ENCODE measurements at places on chromosomes 3 and 15. TPM values are rescaled to one million over a fixed set of nuclear protein-coding genes. Genes with fewer than 3 reads are reported as not detected.

CPLX3 gene
- not detected for total RNA-seq

GOLGA8R gene
- 2.0 TPM for total RNA-seq

PROK2 gene
- total RNA-seq: not detected

CCR1 gene
- total RNA-seq: not detected

SFMBT1 gene
- total RNA-seq: 8.8 TPM

CPB1 gene
- total RNA-seq: not detected

MPI gene
- 29.4 TPM for total RNA-seq

NUP210 gene
- total RNA-seq: 0.83 TPM

HIGD2B gene
- total RNA-seq: not detected

SLC33A1 gene
- total RNA-seq: 60.1 TPM

ITIH4 gene
- total RNA-seq: 5.6 TPM

KNL1 gene
- 7.4 TPM for total RNA-seq

TMOD2 gene
- total RNA-seq: 14.8 TPM

ACY1 gene
- 90.5 TPM for total RNA-seq

DNA sequence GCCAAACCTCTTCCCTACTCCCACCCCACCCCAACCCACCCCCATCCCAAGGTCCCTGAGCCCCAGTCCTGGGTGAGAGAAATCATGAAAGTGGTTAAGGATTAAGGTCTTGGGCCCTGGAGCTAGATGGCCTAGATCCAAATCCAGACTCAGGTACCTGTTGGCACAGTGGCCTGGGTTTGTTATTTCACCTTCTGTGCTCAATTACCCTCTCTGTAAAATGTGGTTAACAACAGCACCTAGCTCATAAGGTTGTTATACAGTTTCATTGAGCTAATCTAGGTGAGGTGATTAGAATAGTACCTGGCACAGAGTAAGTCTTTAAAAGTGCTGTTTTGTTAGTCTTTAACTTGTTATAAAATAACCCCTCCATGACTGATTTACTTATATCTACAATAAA lies 6.4 kb upstream of the SNUPN start:
- DNase-seq: no peak

- DNase-seq: peak; percentile 65
These were observed 21.4 kb upstream of the ZBED2 start for GRCh38 chr3:111616417-111617105.

DNA sequence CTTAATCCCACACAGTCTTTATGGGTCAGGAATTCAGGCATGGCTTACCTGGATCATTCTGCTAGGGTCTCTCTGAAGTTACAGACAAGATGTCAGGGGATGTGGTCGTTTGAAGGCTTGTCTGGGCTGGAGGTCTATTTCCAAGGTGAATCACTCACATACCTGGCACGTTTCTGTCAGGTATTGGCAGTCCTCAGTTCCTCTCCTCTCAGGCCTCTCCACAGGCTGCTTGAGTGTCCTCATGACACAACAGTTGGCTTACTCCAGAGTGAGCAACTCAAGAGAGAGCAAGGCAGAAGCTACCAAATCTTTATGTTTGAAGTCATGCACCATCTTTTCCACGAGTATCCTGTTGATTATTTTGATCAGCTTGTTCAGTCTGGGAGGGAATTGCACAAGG lies 43.9 kb upstream of the PARP14 start:
- DNase-seq: peak; percentile 56

DNA sequence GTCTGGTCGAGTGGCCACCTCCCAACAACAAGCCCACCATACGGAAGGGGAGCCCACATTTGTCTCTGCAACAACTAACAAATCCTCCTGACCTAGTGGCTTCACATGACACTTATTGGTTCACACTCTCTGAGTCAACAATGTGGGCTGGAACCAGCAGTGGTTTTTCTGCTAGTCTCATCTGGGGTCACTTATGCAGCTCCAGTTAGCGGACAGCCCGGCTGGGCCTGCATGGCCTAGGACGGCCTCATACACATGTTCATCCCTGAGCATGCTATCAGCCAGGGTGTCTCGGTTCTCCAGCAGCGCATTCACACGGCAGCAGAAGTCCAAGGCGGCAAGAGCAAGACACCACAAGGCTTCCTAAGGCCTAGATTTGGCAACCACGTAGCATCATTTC lies 281.7 kb downstream of the XXYLT1 start:
- no peak for DNase-seq

- peak; percentile 66 for DNase-seq
These were observed 31.0 kb downstream of the POC1A start for GRCh38 chr3:52123106-52123725.

GRCh38 chr3:117036259-117036799 lies 326.8 kb downstream of the TUSC7 start:
- DNase-seq: no peak

GRCh38 chr15:42315521-42315920 lies 42.3 kb upstream of the TMEM87A start:
- DNase-seq: no peak

DNA sequence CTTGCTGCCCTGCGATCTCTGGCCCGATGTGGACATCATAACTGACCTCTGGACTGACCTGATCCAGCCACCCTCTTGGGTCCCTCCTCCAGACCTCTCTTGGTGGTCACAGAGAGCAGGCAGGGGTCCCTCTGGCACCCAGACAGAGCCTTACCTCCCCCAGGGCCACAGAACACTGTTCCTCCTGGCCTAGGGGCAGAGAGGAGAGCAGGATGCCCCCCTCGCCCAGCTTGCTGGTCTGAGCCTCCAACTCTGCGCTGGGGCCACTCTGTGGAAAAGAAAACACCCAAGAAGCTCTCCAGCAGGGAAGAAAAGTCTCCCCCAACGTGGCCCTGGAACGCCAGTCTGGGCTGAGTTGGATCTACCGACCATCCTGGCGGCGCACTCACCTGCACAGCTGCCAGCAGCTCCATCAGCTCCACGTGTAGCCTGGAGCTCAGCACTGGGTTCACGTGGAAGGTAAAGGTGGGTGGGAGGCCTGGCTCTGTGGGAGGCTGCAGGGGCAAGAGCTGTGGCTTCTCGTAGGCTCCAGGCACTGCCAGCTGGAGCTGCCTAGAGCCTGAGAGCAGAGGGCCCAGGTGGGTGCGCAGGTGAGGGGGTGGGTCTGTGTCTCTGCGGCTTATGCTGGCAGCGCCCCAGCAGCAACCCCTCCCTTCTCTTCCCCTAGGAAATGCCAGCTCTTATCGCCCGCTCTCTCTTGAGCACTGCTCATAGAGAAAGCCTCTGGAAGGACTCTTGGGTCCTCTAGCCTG lies 6.0 kb downstream of the PLA2G4F start:
- DNase-seq: no peak

DNA sequence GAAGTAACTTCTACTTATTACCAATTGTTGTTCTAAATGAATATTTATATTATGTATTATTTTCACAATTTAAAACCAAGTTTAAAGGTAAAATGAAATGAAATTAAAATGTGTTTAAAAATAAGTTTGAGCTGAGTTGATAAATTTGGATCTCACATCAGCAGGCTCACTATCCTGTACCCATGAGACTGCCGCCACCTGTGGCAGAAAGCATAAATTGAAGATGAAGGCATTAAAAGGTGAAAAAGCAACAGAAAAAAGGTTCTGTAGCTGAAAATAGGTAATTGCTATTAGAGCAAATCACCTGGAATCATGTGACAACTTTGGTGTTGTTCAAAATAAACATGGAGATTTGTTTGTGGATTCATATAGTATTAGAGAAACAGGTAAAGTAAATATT lies 133.0 kb upstream of the CADM2 start:
- no peak for DNase-seq

GRCh38 chr3:124886168-124887056 lies 753 bp downstream of the ITGB5 start:
- peak; percentile 57 for DNase-seq

GRCh38 chr3:50961386-50961785 lies 286.7 kb downstream of the DOCK3 start:
- DNase-seq: no peak

- DNase-seq: no peak
These were observed 17.3 kb downstream of the BOC start for GRCh38 chr3:113228498-113229286.

DNA sequence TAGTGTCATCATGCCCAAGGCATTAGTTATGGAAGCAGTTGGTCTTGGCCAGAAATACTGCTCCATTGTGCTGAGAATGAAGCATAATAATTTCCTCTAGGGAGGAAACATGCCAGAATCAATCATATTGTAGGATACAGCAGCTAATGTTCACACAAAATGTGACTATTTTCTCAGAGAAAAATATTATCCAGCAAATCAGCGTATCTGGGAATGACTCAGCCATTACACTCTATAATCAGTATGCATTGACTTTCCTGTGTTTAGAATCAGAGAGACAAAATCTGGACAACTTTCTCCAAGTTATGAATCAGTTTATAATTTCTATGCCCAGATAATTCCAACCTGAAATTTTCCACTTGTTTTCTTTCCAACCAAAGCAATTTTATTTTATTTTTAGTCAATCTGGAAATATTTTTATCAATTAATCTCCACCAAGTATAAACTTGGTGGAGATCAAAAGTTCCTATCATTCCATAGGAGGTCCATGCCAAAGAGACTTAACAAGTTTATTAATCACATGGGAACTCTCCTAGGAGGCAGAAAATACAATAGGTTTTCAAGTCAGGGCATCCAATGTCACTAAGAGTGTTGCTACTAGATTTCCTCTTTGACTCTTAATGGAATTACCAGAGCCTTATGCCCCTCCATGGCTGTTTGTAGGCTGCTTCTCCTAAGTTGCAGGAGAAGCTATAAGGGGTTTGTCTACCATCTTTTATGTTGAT lies 36.4 kb downstream of the SUCNR1 start:
- DNase-seq: no peak

- DNase-seq: no peak
These were observed 13.9 kb downstream of the ANKDD1A start for GRCh38 chr15:64925335-64926330.

DNA sequence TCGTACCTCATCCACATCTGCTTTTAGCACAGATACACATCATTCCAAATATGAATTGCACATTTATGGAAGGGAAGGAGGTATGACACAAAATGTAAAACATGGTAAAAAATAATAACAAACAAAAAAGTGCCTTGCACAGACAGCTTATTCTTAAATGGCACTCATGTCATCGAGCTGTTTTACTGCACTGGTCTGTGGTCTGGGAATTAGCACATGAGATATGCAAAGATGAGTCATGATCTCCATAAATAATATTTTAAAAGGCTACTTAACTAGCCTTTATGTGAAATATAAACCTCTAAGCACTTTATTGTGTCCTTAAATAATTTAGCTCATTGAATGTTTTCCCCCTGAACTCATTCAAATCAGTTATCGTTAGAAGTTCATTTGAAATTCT lies 142.2 kb upstream of the ZNF385D start:
- no peak for DNase-seq

GRCh38 chr3:46489875-46490274 lies 7.9 kb upstream of the RTP3 start:
- peak; percentile 75 for DNase-seq

DNA sequence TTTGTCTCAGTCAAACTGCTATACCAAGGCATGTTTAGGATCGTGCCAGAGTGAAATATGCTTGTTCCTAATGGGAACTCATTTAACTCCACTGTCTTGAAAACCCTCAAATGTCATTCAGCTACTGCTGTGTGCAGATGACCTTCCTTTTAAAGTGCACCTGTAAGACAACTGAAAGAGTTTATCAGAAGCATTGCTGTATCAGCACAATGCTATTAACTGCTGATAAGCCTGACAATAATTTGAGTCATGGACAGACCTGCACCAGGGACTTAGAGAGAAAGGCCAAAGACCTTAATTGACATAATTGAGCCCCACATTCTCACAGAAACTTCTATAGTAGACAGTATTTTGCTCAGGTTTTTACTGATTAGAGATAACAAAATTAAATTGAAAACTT lies 557.9 kb downstream of the DIPK2A start:
- DNase-seq: no peak

DNA sequence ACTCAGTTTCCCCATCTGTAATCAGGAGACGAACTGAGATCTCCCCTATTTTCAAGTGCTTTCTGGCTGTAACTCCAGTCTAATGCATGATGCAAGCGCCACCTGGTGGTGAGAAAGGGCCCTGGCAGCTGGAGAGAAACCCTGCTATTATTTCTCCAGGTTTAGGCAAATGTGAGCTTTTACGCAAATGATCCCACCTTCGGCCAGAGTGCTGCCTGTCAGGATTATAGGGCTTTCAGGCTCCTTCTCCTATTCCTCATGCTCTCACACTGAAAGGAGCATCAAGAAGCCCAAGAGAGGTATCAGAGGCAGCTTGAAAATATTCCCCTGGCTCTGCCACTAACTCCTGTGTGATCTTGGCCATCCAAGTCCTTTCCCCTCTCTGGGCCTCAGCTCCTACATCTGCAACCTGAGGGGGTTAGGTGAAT lies 93.9 kb upstream of the RASGRF1 start:
- peak; percentile 42 for DNase-seq

- no peak for DNase-seq
These were observed 304.4 kb downstream of the WDR72 start for GRCh38 chr15:53454843-53455721.

DNA sequence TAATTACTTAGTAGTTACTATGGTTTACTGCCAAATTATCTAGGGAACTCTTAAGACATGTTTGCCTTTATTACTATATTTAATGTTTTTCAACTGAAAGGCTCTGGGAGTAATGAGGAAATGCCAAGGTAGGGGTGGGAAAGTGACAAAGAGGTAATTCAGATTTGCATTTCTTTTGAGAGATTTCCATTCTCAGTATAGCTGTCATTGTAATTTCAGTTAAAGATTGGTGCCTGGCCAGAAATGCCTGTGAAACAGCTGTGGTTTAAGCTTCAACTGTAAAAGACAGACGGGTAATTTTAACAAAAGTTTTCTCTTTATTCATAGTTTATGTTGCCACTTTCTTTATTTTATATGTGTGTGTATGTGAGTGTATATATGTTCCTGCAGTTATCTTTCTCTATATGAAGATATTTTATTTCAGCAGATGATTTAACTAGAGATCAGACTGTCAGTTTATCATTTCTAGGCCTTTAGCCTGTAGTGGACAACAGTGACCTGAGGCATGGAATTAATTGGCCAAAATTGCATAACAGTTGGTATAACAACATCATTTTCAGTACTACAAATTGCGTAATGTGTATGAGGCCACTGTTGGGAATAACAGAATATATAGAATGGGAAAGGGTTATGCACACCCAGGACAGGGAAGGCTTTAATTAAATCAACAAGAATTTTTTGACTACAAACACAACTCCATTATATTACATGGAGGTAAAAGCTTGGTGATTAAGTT lies 119.0 kb downstream of the BBX start:
- no peak for DNase-seq

GRCh38 chr3:46191730-46192129 lies 16.4 kb downstream of the CCR1 start:
- DNase-seq: no peak

All from mammary epithelial cell (primary cell).